ENCODE measurements at places on chromosomes 13 and 19.

- no peak for DNase-seq
These were observed 1.7 kb upstream of the SERTAD3 start for GRCh38 chr19:40445780-40446262.

DNA sequence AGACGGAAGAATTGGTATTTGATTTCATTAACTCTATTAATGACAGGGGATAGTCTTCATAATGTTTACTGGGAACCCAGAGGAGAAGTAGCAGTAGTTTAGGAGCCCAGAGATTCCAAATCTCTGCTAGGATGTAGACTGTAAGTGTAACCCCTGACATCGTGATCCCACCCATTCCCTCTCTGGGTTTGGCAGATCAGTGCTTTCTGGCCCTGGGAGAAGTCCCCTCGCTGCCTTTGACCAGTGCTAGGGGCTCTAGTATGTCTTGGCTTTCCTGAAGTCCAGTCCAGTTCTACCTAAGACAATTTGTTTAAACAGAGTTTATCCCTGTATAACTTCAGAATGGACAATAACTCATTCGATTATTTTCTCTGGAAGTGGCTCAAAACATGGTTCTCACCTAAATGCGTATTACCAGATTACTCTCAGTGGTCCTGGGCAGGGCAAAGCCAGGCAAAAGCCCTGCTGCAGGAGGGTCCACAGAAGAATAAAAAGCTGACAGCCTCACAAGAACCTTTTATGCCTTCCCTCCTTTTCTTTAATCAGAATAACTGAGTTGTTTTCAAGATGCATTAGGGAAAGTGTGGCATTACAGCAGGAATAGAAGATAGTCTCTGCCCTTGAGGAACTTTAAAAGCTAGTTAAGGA, 11.8 kb downstream of the KLF5 start:
- no peak for DNase-seq

GRCh38 chr19:14889994-14890642, 4.2 kb upstream of the OR7A17 start:
- DNase-seq = no peak

GRCh38 chr13:73808318-73808717, 325.9 kb downstream of the KLF12 start:
- DNase-seq = no peak

DNA sequence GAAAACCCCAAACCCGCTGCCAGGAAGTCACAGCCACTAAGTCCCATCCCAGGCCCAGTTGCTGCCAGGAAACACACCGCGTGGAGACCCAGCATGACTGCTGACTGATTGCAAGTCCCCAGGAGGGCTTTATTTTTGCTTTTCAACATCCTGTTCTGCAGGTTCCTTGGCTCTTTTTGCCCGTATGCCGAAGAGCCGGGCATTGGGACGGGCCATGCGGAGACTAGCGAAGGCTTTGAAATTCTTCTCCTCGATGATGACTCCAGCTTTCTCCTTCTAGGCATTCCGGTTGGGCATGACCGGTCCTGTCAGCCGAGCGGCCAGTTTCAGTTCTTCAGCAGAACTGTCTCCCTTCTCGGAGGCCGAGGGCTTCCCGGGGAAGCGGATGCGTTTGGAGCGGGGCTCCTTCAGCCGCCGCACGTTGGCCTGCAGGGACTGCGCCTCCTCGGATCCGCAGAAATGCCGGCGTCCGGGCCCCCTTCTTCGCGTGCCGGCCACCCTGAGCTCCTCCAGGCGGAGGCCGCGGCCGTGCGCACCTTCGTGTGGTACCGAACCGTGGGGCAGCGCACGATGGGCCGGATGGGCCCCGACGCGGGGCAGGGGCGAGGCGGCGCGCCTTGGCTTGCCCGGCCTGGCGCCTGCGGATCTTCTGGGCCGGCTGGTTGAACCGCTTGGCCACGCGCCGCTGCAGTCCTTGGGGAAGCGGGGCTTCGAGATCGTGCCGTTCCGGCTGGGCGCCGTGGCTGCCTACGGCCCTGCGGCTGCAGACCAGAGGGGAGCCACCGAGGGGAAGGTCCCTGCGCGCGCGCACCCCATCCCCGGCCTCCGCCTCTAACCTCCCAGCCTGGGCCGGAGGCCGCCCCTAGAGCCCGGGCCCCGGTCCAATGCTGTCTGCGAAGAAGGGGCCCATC, 15.2 kb downstream of the ZSCAN5C start:
- no peak for DNase-seq

DNA sequence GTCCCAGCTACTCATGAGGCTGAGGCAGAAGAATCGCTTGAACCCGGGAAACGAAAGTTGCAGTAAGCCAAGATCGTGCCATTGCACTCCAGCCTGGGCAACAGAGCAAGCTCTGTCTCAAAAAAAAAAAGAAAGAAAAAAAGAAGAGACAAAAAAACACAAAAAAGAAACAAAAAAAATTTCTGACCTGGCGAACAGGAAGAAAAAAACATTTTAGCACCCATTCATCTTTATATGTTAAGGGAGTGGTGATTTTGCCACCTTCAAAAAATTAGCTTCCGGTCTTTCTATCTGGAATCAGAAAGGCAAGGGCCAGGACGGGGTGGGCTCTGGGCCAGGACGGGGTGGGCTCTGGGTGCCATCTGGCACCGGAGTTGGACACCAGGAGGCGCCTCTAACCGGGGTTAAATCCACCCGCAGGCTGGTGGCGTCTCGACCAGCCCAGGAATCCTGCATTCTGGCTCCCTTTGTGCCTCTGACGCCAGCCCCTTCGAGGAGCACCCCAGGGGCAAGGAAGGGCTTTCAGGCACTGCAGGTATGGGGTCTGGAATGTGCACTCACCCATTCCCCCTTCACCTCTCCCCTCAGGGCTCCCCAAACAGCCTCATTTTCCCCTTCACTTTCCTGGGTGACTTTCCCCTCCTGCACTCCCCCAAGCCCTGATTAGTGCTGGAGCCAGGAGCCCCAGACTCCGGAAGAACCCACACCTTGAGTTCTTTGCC, 10.4 kb upstream of the ZSWIM4 start:
- peak; percentile 23 for DNase-seq

- no peak for DNase-seq
These were observed 1.8 kb downstream of the MBNL2 start for GRCh38 chr13:97223711-97224541.

DNA sequence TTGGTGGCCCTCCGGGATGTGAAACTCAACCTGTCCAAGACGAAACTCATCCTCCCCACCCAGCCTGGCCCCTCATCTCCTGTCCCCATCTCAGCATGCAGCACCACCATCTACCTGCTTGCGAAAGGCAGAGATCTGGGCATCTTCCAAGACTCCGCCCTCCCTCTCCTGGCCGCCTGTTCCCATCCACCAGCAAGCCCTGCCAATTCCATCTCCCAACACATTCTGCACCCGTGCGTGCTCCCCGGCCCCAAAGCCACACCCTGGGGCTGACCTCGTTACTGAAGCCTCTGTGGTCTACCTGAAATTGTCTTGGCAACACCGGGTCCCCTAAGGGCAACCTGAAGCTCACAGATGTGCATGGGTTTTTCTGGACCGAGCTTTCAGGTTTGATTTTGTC, 13.2 kb upstream of the CAMSAP3 start:
- no peak for DNase-seq

- no peak for DNase-seq
These were observed 15.6 kb upstream of the WASF3 start for GRCh38 chr13:26541678-26542568.

GRCh38 chr19:45834970-45835369, 19.9 kb upstream of the RSPH6A start:
- DNase-seq = no peak

- DNase-seq = no peak
These were observed 12.4 kb downstream of the CHAF1A start for GRCh38 chr19:4414800-4415321.

DNA sequence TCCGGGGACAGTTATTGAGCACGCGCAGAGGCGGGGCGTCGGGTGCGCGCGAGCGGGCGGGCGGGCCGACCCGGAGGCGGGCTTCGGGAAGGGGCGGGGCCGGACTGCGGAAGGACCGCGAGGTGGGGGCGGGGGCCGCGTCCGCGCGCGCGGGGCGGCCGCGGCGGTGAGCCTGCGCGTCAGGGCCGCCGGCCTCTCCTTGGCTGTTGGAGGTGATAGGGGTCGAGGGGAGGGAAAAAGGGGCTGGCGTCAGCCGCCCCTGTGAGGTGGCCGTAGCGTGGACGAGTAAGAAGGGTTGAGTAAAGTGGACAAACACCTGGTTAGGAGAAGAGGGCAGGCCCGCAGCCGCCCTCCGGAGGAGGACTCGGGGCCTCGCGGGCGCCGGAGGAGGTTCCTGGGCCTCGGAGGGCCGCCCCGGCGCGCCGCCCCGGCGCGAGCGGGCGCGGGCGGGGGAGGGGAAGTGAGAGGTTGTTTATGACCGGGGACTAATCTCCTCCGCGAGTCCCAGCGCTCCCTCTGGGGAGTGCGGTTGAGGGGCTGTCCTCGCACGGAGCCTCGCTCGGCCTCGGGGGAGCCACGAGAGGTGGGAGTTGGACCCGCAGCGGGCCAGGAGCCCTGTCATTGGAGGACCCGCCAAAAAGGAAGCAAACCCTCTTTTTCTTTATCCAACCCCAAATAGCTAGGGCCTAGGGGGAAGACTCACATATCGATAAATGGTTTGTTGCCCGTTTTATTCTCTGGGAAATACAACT, 547 bp upstream of the INTS6 start:
- peak; percentile 72 for DNase-seq

GRCh38 chr13:44040070-44040817, 160.5 kb downstream of the LACC1 start:
- no peak for DNase-seq

DNA sequence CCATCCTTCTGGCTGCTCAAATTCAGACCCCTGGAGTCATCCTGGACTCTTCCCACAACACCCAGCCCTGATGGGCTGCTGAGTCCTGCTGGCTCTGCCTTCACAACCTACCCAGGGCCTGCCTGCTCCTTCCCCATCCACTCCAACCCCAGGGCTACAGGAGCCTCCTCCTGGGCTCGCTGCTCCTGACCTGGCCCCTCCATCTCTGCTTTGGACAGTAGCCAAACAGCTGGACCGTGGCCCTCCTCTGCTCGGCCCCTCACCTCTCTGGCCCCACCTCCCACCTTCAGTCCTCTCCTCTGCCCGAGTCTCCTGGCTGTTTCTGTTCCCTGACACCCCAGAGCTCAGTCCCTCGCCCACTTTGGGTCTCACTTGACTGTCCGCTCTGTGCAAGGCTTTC, 66.7 kb downstream of the CEBPG start:
- DNase-seq = no peak
